ENCODE measurements at places on chromosomes 16 and 17. TPM values are rescaled to one million over a fixed set of nuclear protein-coding genes. Genes with fewer than 3 reads are reported as not detected.

DNA sequence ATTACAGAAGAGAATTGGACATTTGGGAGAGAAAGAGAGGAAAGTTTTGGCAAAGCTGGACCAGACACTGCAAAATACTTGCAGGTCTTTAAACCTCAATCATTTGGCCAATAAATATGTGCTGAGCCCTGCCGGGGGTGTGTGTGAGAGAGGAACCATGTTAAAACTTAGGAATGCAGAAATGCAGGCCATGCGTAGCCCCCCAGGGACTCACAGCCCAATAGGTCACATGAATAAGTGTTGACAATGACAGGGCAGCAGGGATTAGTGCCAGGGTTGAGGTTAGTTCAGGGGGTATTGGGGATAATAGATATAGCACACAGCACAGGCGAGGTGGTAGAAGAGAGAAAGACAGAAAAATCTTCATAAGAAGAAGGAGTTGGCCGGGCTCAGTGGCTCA is 113.3 kb upstream of the ADAMTS18 start:
- DNase-seq = no peak

GRCh38 chr16:69762814-69763598 is 874 bp downstream of the WWP2 start:
- DNase-seq = peak; percentile 4

DNA sequence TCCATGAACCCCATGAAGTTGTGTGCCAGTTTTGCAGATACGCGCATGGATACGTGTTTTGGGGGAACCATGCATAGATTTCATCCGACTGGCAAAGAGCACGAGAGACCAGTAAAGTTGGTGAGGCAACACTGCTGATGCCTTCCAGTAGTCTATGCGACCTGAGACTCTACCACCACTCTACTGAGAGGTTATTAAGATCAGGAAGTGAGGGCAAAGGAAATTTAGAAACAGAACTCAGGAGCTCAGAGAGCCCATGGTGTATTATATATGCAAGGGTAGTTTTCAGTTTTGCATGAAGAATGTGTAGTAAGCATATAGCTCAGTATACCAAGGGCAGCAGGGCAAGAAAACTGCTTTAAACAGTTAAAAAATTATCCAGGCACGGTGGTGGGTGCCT is 4.2 kb downstream of the SLX4 start:
- DNase-seq = no peak

DNA sequence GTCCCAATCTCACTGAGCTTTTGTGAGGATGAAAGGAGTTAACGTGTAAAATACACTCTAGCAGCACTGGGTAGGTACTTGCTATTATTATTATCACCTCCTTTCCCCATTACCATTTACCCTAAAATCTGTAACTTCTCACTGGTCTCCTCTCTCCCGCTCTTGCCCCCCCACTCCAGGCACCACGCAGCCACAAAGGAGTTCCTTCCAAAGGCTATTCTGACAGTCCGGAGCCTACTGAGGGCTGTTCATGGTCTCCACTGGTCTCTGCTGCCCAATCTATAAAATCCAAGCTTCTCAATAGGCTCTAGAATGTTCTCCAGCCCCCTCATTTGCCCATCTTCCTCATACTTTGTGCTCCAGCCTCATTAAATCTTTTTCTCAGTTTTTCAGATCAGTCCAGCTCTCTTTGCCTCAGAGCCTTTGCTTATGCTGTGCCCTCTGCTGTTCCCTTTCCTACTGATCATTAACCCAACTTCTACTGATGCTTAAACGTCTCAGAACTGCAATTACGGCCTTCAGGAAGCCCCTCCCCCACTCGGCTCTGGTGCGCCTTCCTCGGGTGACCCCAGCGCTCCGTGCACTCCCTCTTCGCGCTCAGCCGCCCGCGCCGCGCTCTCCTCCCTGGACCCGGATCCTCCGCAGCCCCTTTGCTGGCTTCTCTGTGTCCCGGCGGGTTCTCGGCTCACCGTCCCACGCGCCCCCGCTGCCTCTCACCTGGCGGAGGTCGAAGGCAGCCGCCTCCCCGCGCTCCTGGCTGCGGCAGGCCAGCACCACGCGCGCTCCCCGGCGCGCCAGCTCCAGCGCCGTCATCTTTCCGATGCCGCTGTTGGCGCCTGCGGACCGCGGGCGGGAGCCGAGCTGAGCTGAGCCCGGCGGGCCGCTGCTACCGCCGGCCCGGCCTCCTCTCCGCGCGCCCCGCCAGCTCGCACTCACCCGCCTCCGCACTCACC is 737 bp downstream of the DHRS13 start:
- no peak for DNase-seq

DNA sequence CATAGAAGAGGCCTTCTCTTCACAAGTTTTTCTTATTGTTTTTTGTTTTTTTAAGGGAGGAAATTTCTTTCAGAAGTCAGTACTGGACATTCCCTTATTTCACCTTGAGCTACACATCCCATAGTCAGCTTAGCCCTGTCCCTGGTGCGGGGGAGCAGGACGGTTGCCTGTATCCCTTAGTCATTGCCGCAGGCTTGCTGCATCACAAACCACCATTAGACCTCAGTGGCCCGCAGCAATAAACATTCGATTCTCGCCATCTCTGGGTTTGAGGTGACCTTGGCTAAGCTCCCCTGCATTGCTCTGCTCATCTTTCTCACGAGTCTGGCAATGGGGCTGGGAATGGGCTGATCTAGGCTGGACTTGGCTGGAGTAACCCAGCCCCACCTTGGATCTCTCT is 692.5 kb downstream of the WWOX start:
- no peak for DNase-seq

GRCh38 chr16:79217375-79218011 is 383.0 kb downstream of the MAF start:
- DNase-seq = no peak

DNA sequence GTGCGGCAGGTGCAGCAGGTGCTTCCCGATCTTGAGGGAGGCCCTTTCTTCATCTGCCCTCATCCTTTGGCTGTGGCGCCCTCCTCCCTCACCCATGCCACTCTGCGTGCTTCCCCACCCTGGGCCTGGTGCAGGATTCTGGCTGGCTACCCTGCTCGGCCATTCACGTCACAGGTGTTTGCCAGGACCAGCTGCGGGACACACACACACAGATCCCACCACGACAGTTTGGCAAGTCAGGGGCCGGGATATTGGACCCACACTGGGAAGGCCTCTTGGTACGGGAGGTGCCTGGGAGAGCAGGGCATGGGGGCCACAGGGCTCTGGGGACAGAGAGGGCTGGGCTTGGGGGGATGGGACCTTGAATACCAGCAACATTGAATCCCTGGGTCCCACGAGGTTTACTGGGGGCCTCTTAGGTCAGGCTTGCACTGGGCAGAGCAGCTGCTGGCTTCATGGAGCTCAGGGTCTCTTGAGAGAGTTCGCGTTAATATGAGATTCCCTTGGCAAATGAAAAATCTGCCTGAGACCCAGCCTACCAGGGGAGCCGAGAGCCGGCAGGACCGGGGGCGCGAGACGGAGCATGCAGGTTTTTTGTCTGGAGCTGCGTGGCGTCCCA is 15.1 kb downstream of the ADCY7 start:
- DNase-seq = no peak

DNA sequence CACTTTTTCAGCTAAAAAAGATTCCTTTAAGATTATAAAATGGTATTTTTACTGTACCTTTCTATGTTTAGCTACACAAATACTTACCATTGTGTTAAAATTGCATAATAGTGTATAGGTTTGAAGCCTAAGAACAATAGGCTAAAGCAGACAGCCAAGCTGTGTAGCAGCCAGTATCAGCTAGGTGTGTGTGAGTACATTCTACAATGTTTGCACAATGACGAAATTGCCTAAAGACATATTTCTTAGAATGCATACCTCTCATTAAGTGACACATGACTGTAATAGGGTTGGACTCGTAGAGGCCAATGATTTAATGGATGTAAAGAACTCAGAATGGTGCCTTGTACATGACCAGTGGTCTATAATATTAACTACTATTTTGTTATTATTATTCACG is 1.9 kb upstream of the MT1B start:
- DNase-seq = no peak

DNA sequence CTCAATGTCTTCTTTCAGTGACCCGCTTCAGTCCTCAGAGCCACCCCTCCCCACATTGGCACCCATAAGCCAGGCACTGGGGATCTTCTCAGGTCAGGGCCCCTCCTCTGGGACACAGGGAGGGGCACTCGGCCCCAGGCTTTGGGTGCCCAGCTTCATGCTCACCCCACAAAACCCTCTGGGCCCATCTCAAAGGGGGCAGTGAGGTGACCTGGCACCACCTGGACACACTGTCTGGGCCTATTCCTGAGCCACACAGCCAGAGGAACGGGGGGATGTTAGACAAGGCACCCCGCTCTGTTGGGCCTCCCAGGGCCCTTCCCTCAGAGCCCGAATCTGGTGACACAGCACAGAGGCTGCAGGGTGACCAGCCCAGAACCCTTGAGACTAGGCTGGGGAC is 36.1 kb downstream of the TNFRSF13B start:
- DNase-seq = no peak

GRCh38 chr17:64406321-64407200 is 15.9 kb upstream of the PECAM1 start:
- DNase-seq = peak; percentile 74

- no peak for DNase-seq
Measured at GRCh38 chr17:70136131-70136530, 33.2 kb upstream of the KCNJ2 start.

DNA sequence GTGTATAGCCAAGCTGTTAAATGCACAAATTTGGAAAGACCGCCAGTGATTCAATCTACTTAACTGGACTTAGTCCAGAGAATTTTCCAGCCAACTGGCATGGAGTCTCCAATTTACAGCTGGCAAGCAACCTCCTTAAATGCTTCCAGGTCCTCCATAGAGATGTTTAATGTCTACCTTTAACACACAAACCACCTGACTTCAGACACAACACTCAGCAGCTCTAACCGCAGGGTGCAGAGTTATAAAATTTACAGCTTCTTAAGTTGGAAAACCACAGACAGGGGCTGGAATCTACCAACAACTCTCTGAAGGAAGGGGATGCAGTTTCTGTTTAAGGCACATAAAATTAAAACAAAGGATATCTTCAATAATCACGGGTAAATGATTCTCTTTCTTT is 106.9 kb downstream of the SYCE1L start:
- DNase-seq = no peak

GRCh38 chr17:51088287-51088686 is 32.4 kb downstream of the SPAG9 start:
- no peak for DNase-seq

- no peak for DNase-seq
Measured at GRCh38 chr16:11128211-11129141, 127.5 kb downstream of the SOCS1 start.

DNA sequence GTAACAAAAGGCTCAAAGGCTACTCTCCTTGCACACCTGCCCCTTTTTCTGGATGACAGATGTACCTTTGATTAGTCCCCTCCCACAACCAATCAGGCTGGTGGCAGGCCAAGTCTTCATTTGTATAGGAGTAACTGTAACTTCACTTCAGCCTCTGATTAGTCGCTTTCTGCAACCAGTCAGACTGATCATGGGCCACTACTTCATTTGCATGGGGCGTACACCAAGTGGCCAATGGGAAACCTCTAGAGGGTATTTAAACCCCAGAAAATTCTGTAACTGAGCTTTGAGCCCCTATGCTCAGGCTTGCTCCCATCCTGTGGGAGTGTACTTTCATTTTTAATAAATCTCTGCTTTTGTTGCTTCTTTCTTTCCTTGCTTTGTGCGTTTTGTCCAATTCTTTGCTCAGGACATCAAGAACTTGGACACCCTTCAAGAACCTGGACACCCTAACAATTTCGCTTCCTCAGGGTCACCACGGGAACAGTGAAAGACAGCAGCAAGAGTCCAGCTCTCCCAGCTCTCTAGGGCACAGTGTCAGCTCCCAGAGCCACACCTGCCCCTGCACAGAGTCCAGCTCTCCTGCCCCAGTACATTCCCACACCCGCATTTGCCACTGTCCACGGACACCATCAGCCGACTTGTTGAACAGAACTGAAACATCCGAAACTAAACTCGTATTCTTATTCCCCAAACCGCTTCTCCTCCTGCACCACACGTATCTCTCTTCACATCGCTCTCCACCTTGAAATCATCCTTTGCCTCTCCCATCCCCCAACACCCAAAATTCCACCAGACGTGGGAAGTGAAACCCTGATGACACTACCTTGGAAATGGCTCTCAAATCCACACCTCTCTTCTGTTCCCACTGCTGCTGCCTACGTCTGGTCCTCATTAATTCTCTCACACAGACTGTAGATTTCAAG is 53.4 kb downstream of the ABCC12 start:
- DNase-seq = no peak

CCDC200 gene
- total RNA-seq = not detected

PPY gene
- 1.3 TPM for total RNA-seq

CLDN6 gene
- not detected for total RNA-seq

CFAP97D1 gene
- total RNA-seq = 0.05 TPM

LRRC59 gene
- 174 TPM for total RNA-seq

DRG2 gene
- 43.0 TPM for total RNA-seq

TBC1D3K gene
- total RNA-seq = not detected
